ENCODE measurements at places on chromosomes 2 and 18.

- no peak for DNase-seq
These were observed 40.2 kb upstream of the WDSUB1 start for GRCh38 chr2:159326569-159327255.

DNA sequence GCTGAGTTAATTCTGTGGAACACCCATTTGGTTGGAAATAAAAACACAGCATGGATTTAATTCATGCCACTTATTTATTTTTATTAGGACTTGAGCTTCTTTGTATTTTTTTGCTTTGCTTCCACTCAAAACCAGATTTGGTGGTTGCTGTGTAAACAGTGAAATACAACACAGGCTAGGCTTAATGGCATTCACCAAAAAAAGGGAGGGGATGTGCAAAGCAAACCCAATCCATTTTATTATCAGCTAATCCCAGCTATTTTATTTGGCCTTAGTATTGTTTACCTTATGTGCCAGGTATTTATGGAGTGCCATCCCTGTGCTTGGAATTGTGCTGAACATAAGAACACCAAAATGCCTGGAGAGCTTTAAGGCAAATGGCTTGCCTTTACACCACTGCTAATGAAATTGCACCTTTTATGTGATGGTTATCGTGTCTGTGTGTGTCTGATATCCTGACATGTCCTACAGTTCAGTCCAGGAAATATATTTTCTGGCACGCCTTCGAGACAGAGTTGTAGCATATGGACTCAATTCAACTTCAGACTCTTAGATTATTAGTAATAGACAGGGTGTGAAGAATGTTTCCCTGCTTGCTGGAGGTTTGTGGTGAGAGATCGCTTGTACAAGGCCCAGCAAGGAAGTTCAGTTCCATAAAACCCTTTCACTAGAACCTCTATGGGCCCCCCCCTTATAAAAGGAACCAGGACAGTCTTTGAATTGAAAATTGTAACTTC, 99.6 kb downstream of the PRPF40A start:
- DNase-seq, result no peak

- no peak for DNase-seq
These were observed 4.8 kb downstream of the MC2R start for GRCh38 chr18:13910501-13910900.

DNA sequence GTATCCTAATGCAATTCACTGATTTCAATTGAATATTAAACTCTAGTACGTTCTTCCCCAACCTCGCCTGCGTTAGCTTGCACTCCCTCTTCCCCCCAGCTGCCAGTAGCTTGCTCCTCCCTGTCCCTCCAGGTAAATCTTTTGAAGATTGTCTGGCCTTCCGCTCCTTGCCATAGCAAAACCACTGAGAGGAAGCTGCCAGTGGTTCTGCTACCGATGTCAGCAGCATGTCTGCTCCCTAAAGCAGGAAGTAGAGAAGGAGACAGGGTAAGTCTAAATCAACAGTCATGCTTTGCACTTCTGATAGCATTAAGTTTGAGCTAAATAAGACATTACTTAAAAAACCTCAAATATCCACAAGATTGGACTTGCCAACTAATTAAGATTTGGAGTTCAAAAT, 89.1 kb downstream of the SCN2A start:
- DNase-seq, result no peak

- DNase-seq, result no peak
These were observed 611.7 kb downstream of the TSN start for GRCh38 chr2:122366969-122367645.

- no peak for DNase-seq
These were observed 69.1 kb upstream of the CTLA4 start for GRCh38 chr2:203798296-203799087.

- no peak for DNase-seq
These were observed 44.8 kb upstream of the C2orf15 start for GRCh38 chr2:99096728-99097127.

- no peak for DNase-seq
These were observed 590.8 kb upstream of the PKDCC start for GRCh38 chr2:41457026-41457425.

GRCh38 chr18:6614952-6615351, 114.6 kb upstream of the ARHGAP28 start:
- DNase-seq, result no peak

- DNase-seq, result no peak
These were observed 370.4 kb downstream of the CLIP4 start for GRCh38 chr2:29485631-29486030.

DNA sequence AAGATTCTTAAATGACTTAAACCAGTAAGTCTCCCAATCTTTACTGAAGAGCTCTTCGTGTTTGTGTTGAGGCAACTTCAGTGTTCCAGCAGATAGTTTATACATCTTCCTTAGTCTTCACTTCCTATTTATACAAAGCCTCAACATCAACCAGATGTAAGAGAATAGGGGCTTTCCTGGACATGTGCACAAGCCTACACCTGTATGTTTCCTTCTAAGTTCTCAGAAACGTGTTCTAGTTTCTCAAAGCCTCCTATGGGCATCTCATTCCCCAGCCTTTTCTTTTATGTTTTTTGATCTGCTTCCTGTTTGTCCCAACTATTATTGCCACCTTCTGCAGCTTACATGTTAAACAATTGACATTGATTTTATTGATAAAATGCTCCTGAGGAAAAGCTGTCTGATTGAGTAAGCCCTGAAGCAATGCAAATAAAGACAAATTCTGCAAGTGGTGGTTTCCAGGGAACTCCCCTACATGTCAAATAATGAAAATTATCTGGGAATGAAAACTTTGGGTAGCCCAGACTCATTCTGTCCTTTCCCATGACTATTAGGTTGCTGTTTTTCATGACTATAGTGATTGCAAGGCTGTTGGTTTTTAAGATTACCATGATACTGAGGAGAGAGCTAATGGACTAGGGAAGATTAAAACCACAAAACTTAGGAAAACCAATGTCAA, 663.3 kb upstream of the ACVR2A start:
- DNase-seq, result no peak

GRCh38 chr2:128818248-128818647, 499.6 kb upstream of the HS6ST1 start:
- DNase-seq, result no peak

GRCh38 chr2:100339823-100340222, 17.5 kb upstream of the LONRF2 start:
- DNase-seq, result no peak

DNA sequence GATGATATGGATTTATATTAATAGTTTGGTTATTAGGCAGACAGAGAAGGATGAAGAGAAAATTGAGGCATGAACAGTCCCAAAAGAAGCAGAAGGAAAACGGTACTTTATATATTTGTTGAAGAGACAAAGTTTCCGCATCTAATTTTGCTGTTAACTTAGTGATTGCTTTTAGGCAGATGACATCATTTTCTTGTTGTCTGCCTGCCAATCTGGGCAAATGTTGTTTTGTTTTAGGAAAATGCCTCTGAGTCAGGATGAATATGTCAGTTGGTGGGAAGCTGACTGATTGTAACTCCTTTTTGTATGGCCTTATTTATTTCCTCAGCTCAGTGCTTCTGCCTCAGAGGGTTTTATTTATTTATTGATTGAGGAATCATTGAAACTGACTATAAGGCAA, 52.5 kb upstream of the CAVIN2 start:
- DNase-seq, result no peak

- no peak for DNase-seq
These were observed 150.7 kb downstream of the THADA start for GRCh38 chr2:43444989-43445645.

DNA sequence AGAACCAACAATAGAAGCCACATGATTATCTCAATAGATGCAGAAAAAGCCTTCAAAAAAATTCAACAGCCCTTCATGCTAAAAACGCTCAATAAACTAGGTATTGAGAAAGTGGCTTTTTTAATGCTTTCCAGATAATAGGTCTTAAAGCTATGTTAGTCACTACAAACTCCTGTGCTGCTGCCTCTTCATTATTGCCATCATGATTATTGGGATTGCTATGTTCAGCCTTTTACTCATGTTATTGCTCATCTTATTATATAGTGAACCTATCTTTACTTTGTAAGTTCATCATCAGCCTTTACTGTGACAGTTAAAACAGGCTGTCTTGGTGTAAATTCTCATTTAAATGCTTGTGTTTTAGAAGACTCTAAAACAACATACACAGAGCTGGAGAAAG, 1557.2 kb upstream of the ZEB2 start:
- no peak for DNase-seq

GRCh38 chr2:119223521-119224390, at the start of gene STEAP3:
Gene STEAP3, plus strand, starts transcription at chr2:119223834. Its CDS starts 7,179 bp downstream, at chr2:119231013.
- no peak for DNase-seq

GRCh38 chr2:174503161-174503809, 16.5 kb upstream of the GPR155 start:
- no peak for DNase-seq

DNA sequence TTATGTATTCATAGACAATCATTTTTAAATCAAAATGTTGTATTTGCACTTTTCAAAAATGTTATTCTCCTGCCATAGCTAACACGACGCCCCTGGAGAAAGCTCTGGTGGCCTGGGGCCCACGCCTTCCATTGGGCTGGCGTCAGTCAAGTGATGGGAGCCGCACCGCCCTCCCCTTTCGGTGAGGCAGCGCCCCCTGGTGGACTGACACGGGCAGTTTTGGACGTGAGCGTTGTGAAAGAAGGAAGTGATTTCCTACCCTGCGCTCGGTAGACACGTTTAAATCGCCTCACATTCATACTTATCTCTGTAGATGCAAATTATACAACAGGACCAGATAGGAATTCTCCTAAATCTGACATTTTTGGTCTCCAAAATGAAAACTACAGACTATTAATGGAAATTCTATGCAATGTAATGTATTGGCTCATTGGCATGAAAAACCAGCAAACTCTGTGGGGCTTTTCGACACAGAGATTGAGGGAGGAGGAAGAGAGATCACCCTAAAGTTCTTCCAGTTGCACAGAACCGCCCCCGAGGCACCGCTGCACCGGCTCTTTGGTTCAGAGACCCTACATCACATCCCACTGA, 326.2 kb upstream of the SOX11 start:
- DNase-seq, result no peak

DNA sequence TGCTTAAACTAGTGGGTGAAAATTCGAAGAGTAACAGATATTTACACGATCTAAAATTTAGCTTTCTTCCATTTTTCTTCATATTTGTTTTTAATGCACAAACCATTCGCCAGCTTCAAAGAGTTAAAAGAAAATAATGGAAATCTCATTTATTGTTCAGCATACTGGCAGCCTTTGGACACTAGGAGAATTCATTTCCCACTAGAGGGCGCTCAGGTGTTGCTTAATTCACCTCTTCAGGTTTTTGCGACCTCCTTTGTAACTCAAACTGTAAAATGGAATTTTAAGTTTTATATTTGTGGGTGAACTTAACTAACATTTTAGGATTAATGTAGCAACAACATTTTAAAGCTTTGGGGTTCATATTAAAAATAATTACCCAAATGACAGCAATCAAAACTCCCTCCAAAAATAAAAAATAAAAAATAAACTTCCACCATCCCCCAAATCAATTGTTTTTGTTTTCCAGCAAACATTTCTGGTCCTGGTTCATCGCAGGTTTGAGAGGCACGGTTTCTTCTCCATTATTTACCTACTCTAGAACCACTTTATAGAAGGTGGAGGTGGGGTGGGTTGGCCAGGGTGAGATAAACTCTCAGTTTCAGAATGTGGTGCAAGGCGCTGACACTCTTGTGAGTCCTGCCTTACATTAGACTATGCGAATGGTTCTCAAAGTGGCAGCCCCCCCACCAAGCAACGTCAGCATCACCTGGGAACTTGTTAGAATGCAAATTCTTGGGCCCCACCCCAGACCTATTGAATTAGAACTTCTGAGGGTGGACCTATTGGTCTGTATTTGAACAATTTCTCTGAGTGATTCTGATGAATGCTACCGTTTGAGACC, 24.7 kb upstream of the PNPT1 start:
- DNase-seq, result no peak

DNA sequence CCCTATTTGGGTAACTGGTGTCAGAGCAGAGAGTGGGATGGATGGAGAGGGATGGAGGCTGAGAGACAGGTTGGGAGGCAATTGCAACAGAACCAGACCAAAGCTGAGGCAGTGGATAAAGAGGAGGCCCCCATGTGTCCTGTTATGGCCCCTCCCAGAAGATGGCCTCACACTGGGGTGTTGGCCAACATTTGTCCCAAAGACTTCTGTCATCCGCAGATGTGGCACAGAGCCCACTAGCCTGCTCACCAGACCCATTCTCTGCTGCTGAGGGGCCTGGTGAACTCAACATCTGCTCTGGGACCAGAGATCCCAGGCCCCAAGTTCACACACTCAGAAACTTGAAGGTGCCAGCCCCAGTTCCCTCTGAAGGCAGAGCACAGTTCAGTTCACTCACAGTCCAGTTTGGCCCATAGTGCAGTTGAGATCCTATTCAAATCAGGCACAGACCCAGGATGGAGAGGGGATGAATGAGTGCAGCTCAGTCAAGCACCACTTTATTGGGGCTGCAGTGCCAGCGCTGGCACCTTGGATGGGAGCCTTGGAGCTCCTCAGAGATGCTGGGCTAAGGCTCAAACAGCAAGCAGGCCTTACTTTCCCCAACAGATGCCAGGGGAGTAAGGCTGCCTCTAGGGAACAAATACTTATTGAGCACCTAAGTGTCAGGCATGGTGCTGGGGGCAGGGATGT, 189.2 kb downstream of the ZBTB7C start:
- DNase-seq, result no peak

GRCh38 chr18:62713651-62714247, 1.6 kb upstream of the PHLPP1 start:
- DNase-seq, result no peak

GRCh38 chr2:61639721-61640120, 101.6 kb upstream of the XPO1 start:
- no peak for DNase-seq

DNA sequence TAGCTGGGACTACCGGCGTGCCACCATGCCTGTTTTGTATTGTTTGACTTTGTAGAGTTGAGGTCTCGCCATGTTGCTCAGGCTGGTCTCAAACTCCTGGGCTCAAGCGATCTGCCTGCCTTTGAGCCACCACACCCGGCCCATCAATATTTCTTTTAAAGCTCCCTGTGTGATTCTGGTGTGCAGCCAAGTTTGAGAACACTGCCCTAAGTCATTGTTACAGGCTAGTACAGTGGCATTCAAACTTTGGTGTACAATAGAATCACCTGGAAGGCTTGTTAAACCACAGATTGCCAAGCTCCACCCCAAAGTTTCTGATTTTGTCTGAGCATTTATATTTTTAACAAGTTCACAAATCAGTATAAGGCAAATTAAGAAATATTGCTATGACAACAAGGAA, 99.9 kb downstream of the RBBP8 start:
- no peak for DNase-seq

- no peak for DNase-seq
These were observed 90.1 kb downstream of the CAPN13 start for GRCh38 chr2:30717081-30717650.

DNA sequence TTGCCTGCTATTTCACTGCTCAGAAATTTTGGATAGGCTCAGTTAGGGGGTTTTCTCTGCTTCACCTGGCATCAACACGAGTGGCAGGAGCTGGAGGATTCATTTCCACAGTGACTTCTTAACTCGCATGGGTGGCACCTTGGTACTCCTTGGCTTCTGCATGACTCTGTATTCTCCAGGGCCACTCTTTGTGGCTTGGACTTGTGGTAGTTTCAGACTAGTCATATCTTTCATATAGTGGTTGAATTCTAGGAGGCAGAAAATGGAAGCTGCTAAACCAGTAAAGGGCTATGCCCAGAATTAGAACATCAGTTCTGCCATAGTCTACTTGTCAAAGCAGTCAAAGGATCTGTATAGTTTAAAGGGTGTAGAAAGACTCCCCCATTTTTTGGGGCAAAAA, 6.8 kb downstream of the MAIP1 start:
- DNase-seq, result peak; percentile 57
